A549 treated with CpdA at 1 μM for 4 hours (cell line): ENCODE measurements at places on chromosomes 16 and 17. TPM values are rescaled to one million over a fixed set of nuclear protein-coding genes. Genes with fewer than 3 reads are reported as not detected.

RUNDC3A gene
- total RNA-seq: 0.53 to 0.94 TPM (median 0.83 TPM) in 5 replicates

PLCG2 gene
- total RNA-seq: 3.4 to 5.0 TPM (median 3.9 TPM) in 5 replicates

ARL17B gene
- 4.8 to 7.8 TPM (median 7.0 TPM) in 5 replicates for total RNA-seq

TTYH2 gene
- total RNA-seq: 1.6 to 2.0 TPM (median 1.9 TPM) in 5 replicates

GAS2L2 gene
- 0.09 to 0.21 TPM (median 0.12 TPM) in 4 of 5 replicates, not detected in the other for total RNA-seq

EMC6 gene
- 118 to 170 TPM (median 161 TPM) in 5 replicates for total RNA-seq

KRT25 gene
- total RNA-seq: not detected in 5 replicates

CCL5 gene
- total RNA-seq: 1.1 to 2.1 TPM (median 1.7 TPM) in 5 replicates

DNASE1L2 gene
- 1.0 to 1.7 TPM (median 1.3 TPM) in 5 replicates for total RNA-seq

RHOT2 gene
- total RNA-seq: 66.4 to 97.4 TPM (median 83.6 TPM) in 5 replicates
